ENCODE measurements at places on chromosomes 4 and X. TPM values are rescaled to one million over a fixed set of nuclear protein-coding genes. Genes with fewer than 3 reads are reported as not detected.

Gene GSPT2
- 3.1 TPM for total RNA-seq

Gene FAM184B
- total RNA-seq, result not detected

Gene NALF2
- not detected for total RNA-seq

Gene PDE5A
- 1.6 TPM for total RNA-seq

Gene BEND2
- total RNA-seq, result not detected

Gene DMD
- total RNA-seq, result 0.32 TPM

Gene TSPAN7
- total RNA-seq, result 9.6 TPM

Gene TEX11
- total RNA-seq, result not detected

Gene RNF4
- total RNA-seq, result 27.7 TPM

Gene TFDP3
- total RNA-seq, result not detected

Gene LRCH2
- 11.2 TPM for total RNA-seq

Gene MFAP3L
- total RNA-seq, result 0.16 TPM

Gene FABP2
- total RNA-seq, result not detected

Gene GCNA
- 1.9 TPM for total RNA-seq

Gene CHRDL1
- total RNA-seq, result not detected

Gene ANAPC10
- 17.5 TPM for total RNA-seq

Gene XAGE1A
- total RNA-seq, result not detected

Gene FAM90A26
- total RNA-seq, result not detected

Gene C4orf51
- total RNA-seq, result not detected
